Right renal pelvis (tissue), 4 donors: ENCODE measurements at places on chromosomes 5 and 9.

GRCh38 chr9:37239224-37239859 is 119.0 kb downstream of the ZCCHC7 start:
- no peak for DNase-seq

DNA sequence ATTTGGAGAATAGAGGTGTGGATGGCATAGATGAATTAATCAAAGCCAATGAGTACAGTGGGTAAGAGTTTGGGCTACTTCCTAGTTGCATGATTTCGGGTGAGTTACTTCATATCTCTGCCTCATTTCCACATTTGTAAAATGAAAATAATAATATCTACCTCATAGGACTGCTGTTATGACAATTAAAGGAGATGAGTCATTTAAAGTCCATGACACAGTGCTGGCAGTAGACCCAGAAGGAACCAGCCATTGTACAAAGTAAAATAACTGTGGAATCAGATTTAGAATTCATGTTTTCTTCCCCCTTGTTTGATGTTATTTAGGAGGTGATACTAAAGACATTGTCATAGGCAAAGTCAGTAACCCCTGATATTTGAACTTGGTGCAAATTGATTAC is 139.5 kb upstream of the SLC27A6 start:
- no peak for DNase-seq

- no peak for DNase-seq
These were observed 6.6 kb upstream of the RNF20 start for GRCh38 chr9:101527066-101527465.

- no peak for DNase-seq
These were observed 34.5 kb upstream of the LIFR start for GRCh38 chr5:38590838-38591522.

DNA sequence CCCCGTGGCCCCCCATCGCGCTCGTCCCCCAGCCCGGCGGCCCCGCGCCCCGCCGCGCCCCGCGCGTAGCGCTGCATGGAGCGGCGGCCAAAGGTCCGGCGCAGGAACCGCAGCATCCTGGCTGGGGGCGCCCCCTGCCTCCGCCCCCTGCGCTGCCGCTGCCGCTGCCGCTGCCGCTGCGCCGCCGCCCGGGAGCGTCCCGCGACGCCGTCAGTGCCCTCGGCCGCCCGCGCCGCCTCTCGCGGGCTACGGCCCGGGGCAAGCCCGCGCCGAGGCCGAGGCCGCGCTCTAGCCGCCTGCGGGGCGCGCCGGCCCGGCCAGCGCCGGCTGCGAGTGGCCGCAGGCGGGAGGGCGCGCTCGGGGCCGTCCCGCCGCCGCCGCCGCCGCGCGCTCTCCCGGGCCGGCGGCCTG is 523 bp downstream of the EPB41L4B start:
- no peak for DNase-seq

GRCh38 chr9:84368601-84369000 is 28.0 kb upstream of the SLC28A3 start:
- DNase-seq: no peak

DNA sequence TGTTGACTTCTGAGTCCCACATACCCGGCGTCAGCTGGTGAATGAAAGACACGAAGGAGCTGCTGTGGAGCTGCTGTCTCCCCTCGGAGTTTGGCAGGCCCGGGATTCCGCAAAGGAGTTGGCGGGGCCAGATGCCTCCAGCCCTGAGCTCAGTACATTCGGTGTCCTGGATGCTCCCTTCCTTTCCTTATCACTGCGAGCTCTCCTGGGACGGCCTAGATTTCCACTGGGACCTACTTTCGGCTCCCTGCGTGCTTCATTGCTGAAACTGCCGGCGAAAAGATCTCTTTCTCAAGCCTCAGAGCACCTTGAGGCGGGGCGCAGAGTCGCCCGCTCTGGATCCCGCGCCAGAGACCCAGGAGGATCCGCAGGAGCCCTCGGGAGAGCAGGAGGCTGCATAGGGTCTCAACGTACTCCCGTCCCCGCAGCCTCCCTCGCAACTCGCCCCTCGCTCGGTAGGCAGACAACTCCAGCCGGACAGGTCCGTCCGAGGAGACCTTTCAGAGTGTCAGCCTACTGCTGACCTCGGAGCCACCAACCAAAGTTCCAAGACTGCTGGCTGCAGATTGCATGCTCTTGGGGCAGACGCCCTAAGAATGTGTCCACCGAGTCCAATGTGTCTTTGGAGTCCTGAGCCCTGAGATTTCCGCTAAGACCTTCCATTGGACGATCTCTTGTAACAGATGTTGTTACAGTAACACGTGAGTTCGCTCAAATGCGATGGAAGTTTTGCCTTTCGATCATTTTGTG is 6.1 kb downstream of the ANXA2R start:
- DNase-seq: no peak

DNA sequence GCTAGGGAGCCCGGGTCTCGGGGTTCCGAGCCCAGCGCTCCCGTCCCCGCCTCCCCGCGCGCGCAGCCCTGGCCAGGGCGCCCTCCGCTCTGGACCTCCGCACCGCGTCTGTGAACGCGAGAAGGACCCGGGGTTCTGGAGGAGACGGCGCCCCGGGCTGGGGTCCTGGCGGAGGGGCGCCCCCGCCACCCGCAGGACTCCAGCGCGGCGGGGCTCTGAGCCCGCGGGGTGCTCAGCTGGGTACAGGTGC is 431 bp downstream of the TMOD1 start:
- no peak for DNase-seq

- DNase-seq: no peak
These were observed 310.8 kb upstream of the ADAMTSL1 start for GRCh38 chr9:18163146-18163545.

DNA sequence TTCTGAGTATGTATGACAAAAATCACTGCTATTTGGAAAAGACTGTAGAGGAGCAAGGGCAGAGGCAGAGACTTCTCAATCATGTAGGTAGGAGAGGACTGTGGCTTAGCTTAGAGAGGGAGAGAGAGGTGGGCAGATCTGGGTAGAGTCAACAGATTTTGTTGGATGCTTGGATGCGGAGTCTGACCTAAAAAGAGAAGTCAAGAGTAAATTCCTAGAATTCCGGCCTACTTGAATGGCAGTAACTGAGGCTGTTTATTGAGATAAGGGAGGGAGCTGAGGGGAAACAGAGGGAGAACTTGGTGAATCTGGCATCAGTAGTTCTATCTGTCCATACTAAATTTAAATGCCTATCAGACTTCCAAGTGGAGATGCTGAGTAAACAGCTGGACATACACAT is 2.4 kb downstream of the TICAM2 start:
- no peak for DNase-seq

DNA sequence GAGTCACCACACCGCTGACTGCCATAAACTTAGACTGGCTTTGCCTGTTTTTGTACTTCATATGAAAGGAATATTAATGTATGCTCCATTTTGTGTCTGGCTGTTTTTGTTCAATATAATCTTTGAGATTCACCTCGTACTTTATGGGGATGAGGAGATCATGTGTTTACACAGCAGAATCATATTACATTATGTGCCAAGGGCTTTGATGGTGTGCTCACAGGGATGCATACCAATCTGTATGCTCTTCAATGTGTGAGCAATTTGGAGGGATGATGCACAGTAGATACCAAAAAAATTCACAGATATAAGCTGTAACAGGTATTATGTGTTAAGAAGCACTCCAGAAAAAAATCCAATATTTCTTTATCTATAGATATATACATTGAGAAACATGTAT is 113.7 kb downstream of the GABRB2 start:
- DNase-seq: no peak

DNA sequence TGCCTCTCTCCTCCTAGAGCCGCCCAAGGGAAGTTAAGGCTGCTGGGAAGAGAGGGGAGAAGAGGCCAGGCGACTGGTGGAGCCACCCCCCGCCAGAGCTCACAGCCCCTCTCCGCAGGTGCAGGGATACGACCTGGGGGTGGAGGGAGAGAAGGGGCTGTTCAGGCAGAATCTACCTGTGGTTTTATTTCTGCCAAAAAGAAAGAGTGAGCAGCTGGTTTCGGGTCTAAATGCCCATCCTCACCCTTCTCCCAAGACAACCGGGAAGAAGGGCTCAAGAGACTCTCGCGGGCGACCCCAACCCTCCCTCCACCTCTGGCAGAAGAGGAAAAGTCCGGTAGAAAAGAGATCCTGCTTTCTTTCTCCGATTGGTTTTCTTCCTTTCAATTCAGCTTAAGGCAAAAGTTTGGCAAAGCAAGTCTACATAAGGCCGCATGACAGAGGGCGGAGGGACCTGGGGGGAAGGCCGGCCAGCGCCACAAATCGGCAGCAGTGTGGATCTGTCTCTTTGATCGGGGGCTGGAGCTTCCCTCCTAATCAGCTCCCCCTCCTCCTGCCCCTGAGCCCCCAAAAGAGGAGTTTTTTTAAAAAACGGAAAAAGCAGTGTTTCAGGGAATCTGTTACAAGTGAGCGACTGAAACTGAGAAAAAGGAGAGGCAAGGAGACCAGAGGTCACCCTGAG is 16.3 kb downstream of the FAM78A start:
- DNase-seq: no peak
